ENCODE measurements at places on chromosomes 7 and 10.

- DNase-seq: no peak
Measured at GRCh38 chr10:16606923-16607322, 85.2 kb upstream of the C1QL3 start.

DNA sequence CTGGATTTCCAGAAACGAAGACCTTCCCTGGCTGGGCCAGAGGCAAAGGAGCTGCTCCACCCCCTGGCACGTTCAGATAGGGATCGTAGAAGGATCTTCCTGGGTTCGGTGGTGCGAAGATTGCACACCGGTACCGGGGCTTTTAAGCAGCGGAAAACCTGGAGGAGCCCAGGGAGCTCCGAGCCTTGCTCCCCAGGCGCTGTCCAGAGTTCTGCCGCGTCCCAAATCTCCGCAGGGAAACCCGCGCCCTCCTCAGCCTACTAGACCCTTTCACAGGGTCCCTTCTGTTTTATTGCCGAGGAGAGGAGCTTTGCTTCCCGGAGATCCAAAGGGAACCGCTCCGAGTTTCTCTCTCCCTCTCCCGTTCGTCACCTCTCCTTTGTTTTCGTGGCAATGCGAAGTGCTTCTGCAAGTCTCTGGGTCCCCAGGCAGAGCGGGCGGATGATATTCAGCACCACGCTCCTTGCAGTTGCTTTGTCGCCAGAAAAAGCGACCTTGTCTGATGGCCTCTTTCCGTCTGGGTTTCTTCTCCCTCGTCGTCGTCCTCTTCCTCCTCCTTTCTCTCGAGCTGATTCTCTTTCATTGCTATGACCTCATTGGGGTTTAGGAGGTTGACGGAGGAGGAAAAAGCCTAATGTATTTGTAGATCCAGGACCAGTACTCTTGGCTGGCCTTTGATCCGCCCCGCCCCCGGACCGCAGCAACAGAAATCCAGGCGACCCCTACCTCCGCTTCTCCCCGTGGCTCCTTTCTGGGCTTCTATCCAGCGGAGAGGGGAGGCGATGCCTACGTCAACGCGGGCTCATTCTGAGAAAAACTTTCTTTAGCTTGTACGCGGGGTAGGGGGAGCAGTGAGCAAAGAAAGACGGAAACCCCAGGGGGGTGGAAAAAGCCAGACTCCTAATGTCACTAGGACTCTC is at the start of gene TMEM196:
TMEM196 (minus strand) TSS at position 777 of the 920 bp plus-strand sequence. CDS start 921 bp downstream, outside the sequence.
- no peak for DNase-seq

DNA sequence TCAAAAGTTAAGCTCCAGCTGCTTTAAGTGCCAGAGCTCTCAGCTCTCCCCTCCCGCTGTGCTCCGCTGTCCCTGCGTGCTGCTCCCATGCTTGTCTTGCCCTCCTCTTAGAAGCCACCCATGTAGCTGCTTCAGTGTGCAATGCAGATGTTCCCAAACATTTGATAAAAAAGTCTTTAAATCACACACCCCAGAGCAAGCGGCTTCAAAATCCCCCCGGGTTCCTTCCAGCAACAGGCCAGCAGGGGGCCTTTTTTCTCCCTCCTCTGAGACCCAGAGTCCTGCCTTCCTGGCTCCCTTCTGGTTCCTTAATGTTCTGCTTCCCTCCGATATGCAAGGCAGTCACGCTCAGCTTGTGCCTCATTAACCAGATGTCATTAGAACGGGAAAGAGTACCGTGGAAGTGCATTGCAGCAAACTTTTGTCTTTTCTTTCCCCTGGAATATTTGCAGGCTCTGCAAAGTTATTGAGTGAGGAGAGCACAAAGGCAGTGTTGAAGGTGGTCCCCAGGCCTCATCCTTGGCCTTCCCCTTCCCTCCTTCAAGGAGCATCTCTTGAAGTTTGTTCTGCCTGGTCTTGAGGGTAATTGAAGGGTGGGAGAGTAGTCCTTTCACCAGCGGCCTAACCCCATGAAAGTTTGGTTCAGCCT is 25.5 kb downstream of the LDB3 start:
- DNase-seq: no peak

DNA sequence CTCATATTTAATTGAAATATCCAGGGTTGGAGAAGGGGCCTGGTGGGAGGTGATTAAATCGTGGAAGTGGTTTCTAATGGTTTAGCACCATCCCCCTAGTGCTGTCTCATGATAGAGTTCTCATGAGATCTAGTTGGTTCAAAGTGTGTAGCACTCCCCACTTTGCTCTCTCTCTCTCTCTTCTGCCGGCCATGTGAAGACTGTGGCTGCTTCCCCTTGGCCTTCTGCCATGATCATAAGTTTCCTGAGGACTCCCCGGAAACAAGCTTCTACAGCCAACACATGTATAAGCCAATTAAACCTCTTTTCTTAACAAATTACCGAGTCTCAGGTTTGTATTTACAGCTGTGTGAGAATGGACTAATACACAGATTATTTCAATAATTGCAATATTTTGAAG is 305.8 kb upstream of the KCND2 start:
- DNase-seq: no peak

GRCh38 chr10:84933402-84933801 is 605.0 kb downstream of the CCSER2 start:
- DNase-seq: no peak

All from pulmonary artery endothelial cell (primary cell).